ENCODE measurements at places on chromosomes 12 and 14.
A peak's percentile ranks its signal among the peaks of the same experiment; 100 is the strongest.

- no peaks in the 10 kb centered on the region for H3K27me3 ChIP-seq
- H3K27ac ChIP-seq = no peak overlapping the region
- H3K36me3 ChIP-seq = no peaks in the 10 kb centered on the region
- no peak for DNase-seq
- H3K4me1 ChIP-seq = no peaks in the 10 kb centered on the region
These were observed 10.4 kb upstream of the GPR132 start for GRCh38 chr14:105075379-105076295.

GRCh38 chr12:592024-592505 is 71.2 kb downstream of the NINJ2 start:
- H3K4me1 ChIP-seq = no peaks in the 10 kb centered on the region
- H3K4me3 ChIP-seq = no peak overlapping the region

- peak; percentile 3 for DNase-seq
- H3K27me3 ChIP-seq = no peaks in the 10 kb centered on the region
- no peaks in the 10 kb centered on the region for H3K4me1 ChIP-seq
- no peak overlapping the region for H3K27ac ChIP-seq
These were observed 42.8 kb upstream of the CMKLR1 start for GRCh38 chr12:108381787-108382436.

- DNase-seq = peak; percentile 38
- H3K27me3 ChIP-seq = no peaks in the 10 kb centered on the region
- no peak overlapping the region for H3K4me3 ChIP-seq
- peaks cover 55% of the 10 kb centered on the region for H3K4me1 ChIP-seq
- H3K36me3 ChIP-seq = no peaks in the 10 kb centered on the region
These were observed 1.9 kb downstream of the FAM186A start for GRCh38 chr12:50394469-50395029.

- H3K27ac ChIP-seq = no peak overlapping the region
- H3K36me3 ChIP-seq = peaks cover 31% of the 10 kb centered on the region
- peaks cover 35% of the 10 kb centered on the region for H3K4me1 ChIP-seq
These were observed 648 bp downstream of the CHD4 start for GRCh38 chr12:6606331-6607131.

DNA sequence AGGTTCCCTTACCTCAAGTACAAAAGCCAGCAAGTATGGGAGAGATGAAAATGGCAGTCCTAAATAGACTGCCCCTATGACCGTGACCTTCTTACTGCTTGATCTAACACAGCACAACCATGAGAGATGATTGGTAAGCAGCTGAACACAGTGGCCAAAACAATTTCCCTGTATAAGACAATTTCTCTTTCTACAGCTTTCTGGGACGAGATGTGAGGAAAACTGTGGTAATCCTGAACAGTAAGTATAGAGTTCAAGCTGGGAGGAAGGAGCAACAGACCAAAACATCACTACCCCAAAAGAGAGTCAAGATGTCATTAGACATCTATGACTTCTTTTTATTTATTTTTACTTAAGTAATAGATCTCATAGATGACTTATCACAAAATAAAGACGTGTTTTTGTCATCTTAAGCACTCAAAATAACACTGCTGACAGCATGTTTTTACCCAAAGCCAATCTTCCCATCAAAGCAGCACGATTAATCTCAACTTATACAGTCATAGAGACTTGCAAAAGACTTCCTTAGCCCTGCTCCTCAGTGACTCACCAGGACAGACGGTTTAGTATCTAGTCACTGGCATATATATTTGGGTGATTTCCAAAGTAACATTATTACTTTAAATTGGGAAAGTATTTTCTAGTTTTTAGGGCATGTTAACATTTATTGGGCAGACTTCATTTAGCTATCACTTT is 3.7 kb downstream of the TMEM52B start:
- H3K4me1 ChIP-seq = peaks cover 49% of the 10 kb centered on the region
- DNase-seq = no peak
- no peaks in the 10 kb centered on the region for H3K27me3 ChIP-seq
- no peak overlapping the region for H3K4me3 ChIP-seq
- H3K27ac ChIP-seq = 0 out of 2 replicates have a peak overlapping the region, but pooled peaks have one; percentile 2
- H3K36me3 ChIP-seq = no peaks in the 10 kb centered on the region

DNA sequence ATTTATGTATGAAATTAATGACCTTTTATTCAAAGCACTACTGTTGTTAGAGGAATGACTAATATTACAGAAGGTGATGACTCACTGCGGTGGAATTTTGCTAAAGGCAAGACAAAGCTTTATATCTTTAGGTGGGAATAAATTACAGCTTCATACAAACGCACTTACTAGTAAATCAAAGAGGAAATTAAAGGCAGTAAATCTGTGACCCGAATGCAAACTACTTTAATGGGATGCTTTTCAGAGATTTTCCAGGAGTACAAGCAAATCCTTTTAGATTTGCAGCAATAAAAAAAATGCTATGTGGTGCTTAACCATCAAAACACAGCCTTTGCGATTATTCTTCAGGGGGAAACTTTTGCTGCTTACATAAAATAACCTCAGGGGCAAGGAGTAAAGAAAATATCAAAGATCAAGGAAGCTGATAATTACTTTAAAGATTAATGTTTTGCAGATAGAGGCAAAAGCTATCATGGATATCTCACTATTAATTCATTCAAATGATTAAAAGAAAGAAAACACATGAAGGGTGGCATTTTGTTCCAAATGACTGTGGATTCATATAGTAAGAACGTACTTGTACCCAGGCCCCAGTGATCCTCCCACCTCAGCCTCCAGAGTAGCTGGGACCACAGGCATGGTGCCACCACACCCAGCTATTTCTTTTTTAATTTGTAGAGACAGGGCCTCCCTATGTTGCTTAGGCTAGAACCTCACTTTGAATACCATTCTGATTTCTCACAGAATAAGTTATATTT is 98.9 kb downstream of the DENND5B start:
- no peaks in the 10 kb centered on the region for H3K36me3 ChIP-seq
- DNase-seq = peak; percentile 90
- no peaks in the 10 kb centered on the region for H3K27me3 ChIP-seq
- H3K4me1 ChIP-seq = peaks cover 33% of the 10 kb centered on the region
- no peak overlapping the region for H3K4me3 ChIP-seq
- H3K27ac ChIP-seq = peak overlapping the region; percentile 60

DNA sequence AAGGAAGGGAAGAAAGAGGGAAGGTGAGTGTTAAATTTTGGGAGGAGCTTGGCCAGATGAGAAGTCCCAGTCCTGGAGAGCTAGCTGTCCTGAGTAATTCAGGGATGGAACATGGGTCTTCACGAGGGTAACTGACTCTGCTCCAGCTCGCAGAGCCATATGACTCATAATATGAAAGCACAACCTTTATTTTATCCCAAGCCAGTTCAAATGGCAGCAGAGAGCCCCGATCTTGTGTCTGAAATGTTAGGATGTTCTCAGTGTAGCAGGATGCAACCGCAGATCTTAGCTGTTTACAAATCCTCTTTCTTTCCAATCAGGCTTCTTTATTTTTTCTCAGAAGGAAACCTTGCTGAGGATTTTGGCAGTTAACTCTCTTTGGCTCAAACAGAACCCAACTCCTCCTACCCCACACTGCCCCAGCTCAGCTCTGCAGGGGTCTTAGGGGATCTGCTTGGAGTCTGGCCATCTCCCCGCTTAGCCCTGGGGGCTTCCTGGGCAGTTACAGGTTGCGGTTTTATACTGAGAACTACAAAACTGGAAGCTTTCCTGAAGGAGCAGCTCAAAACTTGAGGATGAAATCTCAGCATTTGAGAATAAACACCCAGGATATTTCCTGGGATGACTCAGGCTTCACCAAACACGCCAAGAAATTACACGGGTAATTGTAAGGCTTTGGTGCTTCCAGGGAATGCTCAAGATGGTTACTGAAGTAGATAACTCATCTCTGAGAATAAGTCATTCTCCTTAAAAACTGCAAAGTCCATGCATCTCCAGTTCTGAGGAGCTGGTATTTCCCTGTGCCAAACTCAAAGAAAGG is 92.5 kb downstream of the VCPKMT start:
- H3K4me1 ChIP-seq = peaks cover 22% of the 10 kb centered on the region
- peak overlapping the region; percentile 77 for H3K27ac ChIP-seq
- H3K4me3 ChIP-seq = no peak overlapping the region
- no peaks in the 10 kb centered on the region for H3K27me3 ChIP-seq
- H3K36me3 ChIP-seq = 0 out of 2 replicates have a peak, but pooled peaks cover 5% of the 10 kb centered on the region
- DNase-seq = no peak

GRCh38 chr12:128737292-128737966 is 86.3 kb downstream of the SLC15A4 start:
- H3K36me3 ChIP-seq = no peaks in the 10 kb centered on the region
- DNase-seq = no peak
- H3K27me3 ChIP-seq = peaks cover 71% of the 10 kb centered on the region
- no peak overlapping the region for H3K27ac ChIP-seq

DNA sequence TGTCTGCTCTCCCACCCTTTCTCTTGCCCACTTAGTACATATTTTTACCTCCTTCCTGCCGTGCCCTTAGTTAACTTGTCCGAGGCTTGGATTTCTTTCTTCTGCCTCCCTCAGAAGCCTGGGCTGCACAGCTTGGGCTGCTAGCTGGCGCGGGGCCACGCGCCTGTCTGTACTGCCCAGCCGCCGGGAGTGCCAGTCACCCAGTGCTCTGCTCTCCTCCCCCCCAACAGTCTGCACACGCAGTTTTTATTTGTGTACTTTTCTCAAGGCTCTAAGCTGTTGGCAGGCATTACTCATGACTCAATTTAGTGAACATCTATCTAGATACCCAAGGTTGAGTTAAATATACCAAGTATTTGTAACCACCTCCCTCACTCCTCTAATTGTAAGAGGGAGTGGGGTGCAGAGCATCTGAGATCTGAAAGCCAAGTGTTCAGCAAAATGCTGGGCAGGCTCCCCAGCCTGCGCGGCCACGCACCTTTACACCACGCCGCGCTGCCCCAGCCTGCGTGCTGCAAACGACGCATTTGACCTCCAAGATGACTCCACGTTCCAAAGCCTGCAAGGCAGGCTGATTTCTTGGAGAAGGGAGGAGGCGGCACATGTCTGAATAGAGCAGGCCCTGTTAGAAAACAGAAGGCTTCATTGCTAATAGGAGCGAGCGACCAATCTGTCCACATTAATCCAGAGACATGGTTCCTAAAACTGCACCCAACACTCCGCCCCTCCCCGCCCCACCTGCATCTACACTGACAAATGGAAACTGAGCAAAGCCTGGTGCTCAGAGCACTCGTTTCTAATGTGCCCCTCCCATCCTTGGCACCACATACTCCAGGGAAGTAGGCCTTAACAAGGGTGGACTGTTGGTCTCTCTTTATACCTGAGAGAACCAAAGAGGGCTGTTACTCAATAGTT is 18.2 kb upstream of the CACNA2D4 start:
- H3K4me1 ChIP-seq = no peaks in the 10 kb centered on the region
- DNase-seq = no peak
- peaks cover 10% of the 10 kb centered on the region for H3K27me3 ChIP-seq
- no peak overlapping the region for H3K4me3 ChIP-seq

DNA sequence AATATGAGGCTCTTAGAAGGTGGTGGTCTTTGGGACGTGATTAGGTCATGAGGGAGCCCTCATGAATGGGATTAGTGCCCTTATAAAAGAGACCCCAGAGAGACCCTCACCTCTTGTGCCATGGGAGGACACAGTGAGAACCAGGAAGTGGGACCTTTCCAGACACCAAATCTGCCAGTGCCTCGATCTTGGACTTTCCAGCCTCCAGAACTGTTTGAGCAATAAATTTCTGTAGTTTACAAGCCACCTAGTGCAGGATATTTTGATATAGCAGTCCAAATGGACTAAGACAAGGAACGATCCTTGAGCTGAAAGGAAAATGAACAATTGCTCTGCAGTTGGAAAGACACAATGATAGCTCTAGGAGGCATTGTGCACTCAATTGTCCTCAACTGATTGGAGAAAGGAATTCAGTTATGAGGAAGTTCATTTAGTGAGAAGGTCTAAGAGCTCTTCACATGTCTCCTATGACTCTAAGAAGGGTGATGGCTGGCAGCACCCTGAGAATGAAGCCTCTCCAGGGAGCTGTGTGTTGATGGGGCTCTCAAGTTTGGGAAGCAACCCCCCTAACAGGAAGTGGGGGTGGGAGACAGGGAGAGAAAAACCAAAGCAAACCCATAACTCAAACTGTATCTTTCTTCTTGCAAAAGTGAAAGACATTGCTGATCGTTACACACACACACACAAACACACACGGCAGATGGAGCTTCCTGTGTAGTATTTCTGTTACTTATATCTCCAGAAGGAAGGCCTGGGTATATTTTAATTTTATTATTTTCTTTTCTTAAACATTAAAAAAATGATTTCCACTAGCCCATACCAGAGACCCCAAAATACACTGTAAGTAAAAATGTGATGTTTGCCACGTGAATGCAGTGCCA is 21.0 kb downstream of the CHST11 start:
- no peak overlapping the region for H3K4me3 ChIP-seq
- no peaks in the 10 kb centered on the region for H3K27me3 ChIP-seq
- H3K36me3 ChIP-seq = peaks cover 23% of the 10 kb centered on the region
- no peak overlapping the region for H3K27ac ChIP-seq
- no peak for DNase-seq
- H3K4me1 ChIP-seq = peaks cover 25% of the 10 kb centered on the region

DNA sequence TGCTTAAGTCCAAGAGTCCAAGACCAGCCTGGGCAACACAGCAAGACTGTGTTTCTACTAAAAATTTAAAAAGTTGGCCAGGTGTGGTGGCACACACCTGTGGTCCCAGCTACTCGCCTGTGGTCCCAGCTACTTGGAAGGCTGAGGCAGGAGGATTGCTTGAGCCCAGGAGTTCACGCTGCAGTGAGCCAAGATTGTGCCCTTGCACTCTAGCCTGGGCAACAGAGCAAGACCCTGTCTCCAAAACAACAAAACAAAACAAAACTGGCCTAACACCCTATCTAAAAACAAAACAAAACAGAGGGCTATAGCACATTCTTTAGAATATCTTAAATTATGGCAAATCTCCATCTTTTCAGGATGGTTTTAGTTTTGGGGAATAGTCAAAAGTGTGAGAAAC is 3.1 kb upstream of the LYZ start:
- H3K4me1 ChIP-seq = peaks cover 8% of the 10 kb centered on the region
- no peaks in the 10 kb centered on the region for H3K27me3 ChIP-seq
- no peaks in the 10 kb centered on the region for H3K36me3 ChIP-seq
- H3K4me3 ChIP-seq = no peak overlapping the region

- no peak for DNase-seq
- no peaks in the 10 kb centered on the region for H3K27me3 ChIP-seq
- H3K36me3 ChIP-seq = no peaks in the 10 kb centered on the region
- peaks cover 28% of the 10 kb centered on the region for H3K4me1 ChIP-seq
- H3K4me3 ChIP-seq = peak overlapping the region; percentile 93
These were observed 613 bp downstream of the RECQL start for GRCh38 chr12:21500786-21501257.

All from PC-9 (cell line).